EH (cell line): ENCODE measurements at places on chromosomes 1 and 21.

- DNase-seq, result no peak
These were observed 407.9 kb upstream of the LYPLAL1 start for GRCh38 chr1:218765753-218766152.

- no peak for DNase-seq
These were observed 2.1 kb downstream of the BGLAP start for GRCh38 chr1:156244126-156244525.

- no peak for DNase-seq
These were observed 5.8 kb upstream of the WNT3A start for GRCh38 chr1:228000836-228001563.

GRCh38 chr1:55172272-55172671 is 42.9 kb downstream of the USP24 start:
- DNase-seq, result peak; percentile 53

GRCh38 chr1:180482425-180483275 is 19.7 kb downstream of the ACBD6 start:
- DNase-seq, result peak; percentile 57

DNA sequence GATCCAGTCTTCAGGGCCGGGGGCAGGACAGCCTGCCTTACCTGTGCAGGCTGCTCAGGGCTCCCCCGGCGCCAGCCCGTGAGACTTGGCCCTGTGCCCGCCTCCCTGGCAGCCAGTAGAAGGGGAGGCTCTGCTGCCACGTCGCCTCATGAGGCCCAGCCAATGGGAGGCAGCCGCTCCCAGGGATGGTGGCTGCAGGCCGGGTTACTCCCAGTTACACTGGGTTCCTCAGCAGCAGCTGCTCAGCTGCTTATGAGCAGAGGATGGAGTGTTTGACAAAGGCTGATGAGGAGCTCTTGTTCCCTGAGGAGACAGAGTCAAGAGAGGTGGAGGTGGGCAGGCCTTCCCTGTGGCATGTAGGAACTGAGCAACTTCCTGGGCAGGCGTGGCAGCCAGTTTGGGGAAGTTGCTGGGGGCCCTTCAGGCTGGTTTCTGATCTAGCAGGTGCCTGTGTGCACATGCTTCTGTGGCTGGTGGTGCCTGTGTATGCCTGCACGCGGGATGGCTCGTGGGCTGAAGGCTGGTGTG is 5.5 kb downstream of the MFSD2A start:
- DNase-seq, result no peak

- peak; percentile 70 for DNase-seq
These were observed 620.3 kb upstream of the PLXNA2 start for GRCh38 chr1:208864366-208864965.

DNA sequence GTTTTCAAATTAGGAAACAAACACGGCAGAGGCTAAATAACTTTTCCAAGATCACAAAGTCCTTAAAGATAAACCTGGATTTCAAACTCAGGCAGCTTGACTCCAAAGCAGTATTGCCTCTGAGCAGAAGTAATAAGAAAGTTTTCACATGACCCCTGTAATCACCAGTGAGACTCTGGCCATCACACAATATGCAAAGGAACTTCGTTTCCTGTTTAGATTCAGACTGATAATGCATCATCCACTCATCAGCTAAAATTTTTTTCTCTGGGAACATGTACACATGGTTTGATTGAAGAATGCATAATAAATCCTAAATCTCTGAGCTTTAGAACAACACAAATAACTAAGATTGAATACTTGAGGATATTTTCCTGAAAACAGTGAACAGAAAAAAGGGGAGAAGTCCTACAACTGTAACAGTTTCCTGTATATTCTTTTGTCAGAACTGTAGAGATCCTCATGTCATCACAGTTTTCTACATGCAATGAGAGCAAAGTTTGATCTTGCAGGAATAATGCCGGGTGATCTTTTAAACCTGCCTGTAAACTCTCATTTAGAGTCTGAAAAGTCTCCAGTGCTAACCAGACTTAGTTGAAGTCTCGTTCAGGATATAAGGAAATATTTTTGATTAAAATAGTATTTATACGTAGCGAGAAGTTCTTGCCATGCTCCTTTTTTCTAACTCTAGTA is 225.3 kb downstream of the SPATA17 start:
- DNase-seq, result peak; percentile 1

GRCh38 chr1:117495068-117495467 is 110.8 kb upstream of the TENT5C start:
- DNase-seq, result no peak

DNA sequence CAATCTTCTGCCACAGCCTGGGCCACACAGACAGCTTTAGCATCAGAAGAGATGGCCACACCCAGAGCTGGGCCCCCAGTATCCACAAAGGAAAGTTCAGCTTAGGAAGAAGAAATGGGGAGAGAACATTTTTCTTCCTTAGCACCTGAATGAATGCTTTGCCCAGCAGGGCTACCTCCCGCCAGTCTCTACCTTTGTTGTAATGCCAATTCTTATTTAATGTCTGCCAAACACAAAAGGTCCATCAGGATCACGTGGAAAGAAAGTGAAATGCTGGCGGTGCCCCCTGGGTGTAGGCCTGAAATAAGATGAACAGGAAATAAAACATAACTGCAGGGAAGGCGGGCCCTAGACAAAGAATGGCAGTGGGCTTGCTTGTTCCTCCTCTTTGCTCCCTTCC is 125.6 kb downstream of the CACNA1E start:
- no peak for DNase-seq

GRCh38 chr1:172605641-172606040 is 53.3 kb upstream of the FASLG start:
- DNase-seq, result no peak

GRCh38 chr1:19311503-19311930 is 427 bp downstream of the AKR7A2 start:
- DNase-seq, result no peak

DNA sequence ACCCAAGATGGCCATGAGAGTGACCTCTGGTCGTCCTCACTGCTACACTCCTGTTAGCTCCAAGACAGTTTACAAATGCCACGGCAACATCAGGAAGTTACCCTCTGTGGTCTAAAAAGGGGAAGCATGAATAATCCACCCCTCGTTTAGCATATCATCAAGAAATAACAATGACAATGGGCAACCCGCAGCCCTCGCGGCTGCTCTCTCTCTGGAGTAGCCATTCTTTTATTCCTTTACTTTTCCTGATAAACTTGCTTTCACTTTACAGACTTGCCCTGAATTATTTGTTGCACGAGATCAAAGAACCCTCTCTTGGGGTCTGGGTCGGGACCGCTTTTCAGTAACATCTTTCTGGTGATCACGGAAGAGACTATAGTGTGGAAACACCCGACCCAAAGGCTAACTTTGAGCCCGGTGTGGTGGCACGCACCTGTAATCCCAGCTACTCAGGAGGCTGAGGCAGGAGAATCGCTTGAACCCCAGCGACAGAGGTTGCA is 19.8 kb upstream of the COX20 start:
- DNase-seq, result no peak

GRCh38 chr1:160996178-160996577 is 24.8 kb downstream of the F11R start:
- peak; percentile 44 for DNase-seq

DNA sequence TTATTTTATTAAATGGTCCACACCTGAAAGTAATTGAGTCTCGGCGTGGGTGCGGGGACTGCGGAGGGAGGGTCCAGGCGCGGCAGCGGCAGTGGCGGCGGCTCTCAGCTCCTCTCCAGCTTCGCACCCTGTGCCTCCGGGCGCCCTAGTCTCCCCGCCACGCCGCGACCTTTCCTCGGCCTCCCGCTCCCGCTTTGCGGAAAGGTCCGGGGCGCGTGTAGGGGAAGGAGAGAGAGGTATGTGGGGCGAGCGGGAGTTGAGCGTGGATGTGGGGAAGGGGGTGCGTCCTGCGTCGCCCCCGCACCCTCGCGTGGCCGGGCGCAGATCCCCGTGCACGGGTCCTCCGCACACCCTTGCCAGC is 13.4 kb upstream of the ALX3 start:
- no peak for DNase-seq

DNA sequence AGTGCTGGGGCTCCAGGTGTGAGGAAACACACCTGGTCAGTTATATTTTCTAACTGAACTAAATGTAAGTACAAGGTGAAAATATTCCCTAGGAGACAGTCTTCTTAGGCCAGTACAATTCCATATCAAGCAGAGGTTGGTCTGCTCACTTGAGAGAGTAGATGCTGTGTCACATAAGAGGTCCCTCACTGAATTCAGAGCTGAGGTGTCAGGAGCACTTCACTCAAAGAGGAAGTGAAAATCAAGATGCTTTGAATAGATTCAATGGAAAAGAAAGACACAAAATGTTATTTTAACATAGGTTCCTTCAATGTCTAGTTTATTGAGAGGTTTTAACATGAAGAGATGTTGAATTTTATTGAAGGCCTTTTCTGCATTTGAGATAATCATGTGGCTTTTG is 4.3 kb upstream of the FCRL3 start:
- no peak for DNase-seq

GRCh38 chr1:75613916-75614315 is 3.0 kb upstream of the SLC44A5 start:
- DNase-seq, result no peak

DNA sequence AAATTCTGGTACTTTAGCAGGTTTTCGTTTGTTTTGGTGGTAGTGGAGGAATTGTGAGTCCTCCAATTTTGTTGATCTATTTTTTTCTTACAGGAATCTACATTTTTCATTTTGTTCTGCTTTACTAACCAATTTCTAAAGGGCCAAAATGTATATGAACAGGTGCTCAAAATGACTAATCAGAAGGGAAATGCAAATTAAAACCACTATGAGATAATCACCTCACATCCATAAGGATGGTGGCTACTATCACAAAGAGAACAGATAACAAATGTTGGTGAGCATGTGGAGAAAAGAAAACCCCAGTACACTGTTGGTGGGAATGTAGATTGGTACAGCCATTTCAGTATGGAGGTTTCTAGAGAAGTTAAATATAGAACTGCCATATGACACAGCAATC is 134.2 kb downstream of the LMO4 start:
- DNase-seq, result no peak

DNA sequence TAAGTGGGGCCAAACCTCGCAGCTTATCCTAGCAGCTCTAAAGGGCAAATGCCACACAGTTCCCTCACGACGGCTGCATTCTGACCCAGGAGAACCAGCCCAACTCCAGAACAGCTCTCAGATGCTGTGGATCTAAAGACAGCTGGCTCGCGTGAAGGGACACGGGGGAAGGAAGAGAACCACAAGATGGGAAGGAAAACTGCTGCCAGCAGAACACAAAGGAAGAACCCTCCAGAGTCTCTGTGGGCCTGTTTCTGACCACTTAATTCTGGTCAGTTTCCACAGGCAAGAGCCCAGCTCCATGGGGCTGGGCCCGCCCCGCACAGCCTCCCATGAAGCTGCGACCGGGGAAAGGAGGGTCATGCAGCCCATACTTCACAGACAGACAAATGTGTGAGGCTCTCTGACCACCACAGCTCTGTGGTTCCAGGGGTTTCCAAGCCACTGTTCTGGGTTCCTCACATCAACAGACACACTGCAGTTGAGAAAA is 61.1 kb downstream of the SLC45A1 start:
- no peak for DNase-seq

DNA sequence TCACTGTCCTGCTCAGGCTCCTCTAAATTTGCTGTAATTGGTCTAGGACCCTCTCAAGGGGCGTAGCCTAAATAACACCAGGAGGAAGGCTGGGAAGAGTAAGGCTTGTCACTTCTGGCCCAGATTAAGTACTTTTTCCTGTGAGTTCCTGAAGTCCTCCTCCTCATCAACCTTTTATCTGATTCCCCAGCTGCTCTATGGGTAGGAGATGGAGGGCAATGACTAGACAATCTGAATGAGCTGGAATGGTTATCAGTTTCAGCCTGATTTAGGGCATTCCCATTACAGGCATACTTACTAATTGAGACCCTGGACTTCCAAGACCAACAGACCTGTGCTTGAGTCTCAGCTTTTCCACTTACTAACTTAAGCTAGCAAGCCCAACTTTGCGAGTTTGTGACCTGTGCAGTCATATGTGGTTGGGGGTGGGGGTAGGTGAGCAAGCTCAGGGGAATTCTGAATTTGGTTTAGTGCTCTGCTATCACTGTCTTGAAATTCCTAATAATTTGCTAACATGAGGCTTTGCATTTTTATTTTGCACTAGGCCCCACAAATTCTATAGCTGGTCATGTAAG is 18.0 kb upstream of the FGGY start:
- DNase-seq, result no peak

DNA sequence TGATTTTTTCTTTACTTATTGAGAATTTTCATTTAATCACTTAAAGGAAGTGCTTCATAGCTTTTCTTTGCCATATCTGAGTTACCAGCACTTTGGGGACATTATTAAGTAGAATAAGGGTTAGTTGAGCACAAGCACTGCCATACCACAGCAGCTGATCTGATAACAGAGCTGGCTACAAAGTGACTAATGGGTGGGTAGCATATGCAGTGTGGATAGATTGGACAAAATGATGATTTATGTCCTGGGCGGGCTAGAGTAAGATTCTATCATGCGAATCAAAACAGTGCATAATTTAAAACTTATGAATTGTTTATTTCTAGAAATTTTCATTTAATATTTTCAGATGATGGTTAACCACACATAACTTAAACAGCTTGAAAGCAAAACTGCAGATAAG is 102.2 kb upstream of the SNX7 start:
- DNase-seq, result no peak
